ENCODE measurements at places on chromosomes 2 and 18. TPM values are rescaled to one million over a fixed set of nuclear protein-coding genes. Genes with fewer than 3 reads are reported as not detected.

GRCh38 chr18:63155169-63155852, 164.3 kb downstream of the BCL2 start:
- H3K27ac ChIP-seq = no peak overlapping the region
- H3K4me1 ChIP-seq = peaks cover 15% of the 10 kb centered on the region
- no peak for DNase-seq
- no peaks in the 10 kb centered on the region for H3K36me3 ChIP-seq
- no peak overlapping the region for H3K4me3 ChIP-seq

GRCh38 chr18:70413455-70413854, 124.6 kb downstream of the SOCS6 start:
- no peaks in the 10 kb centered on the region for H3K36me3 ChIP-seq
- no peak for DNase-seq
- no peaks in the 10 kb centered on the region for H3K27me3 ChIP-seq
- H3K4me3 ChIP-seq = no peak overlapping the region
- H3K4me1 ChIP-seq = peaks cover 6% of the 10 kb centered on the region

- no peak overlapping the region for H3K4me3 ChIP-seq
- H3K27me3 ChIP-seq = no peaks in the 10 kb centered on the region
- H3K4me1 ChIP-seq = no peaks in the 10 kb centered on the region
Measured at GRCh38 chr2:209761566-209761965, 10.1 kb upstream of the UNC80 start.

- no peak overlapping the region for H3K27ac ChIP-seq
- H3K27me3 ChIP-seq = no peaks in the 10 kb centered on the region
- peaks cover 52% of the 10 kb centered on the region for H3K4me1 ChIP-seq
- no peak overlapping the region for H3K4me3 ChIP-seq
Measured at GRCh38 chr2:74895001-74895400, 61.1 kb downstream of the HK2 start.

GRCh38 chr2:236642584-236643291, 73.1 kb downstream of the ACKR3 start:
- peak overlapping the region; percentile 92 for H3K27ac ChIP-seq
- peaks cover 23% of the 10 kb centered on the region for H3K4me1 ChIP-seq
- H3K36me3 ChIP-seq = no peaks in the 10 kb centered on the region
- no peak overlapping the region for H3K4me3 ChIP-seq
- peak; percentile 97 for DNase-seq

DNA sequence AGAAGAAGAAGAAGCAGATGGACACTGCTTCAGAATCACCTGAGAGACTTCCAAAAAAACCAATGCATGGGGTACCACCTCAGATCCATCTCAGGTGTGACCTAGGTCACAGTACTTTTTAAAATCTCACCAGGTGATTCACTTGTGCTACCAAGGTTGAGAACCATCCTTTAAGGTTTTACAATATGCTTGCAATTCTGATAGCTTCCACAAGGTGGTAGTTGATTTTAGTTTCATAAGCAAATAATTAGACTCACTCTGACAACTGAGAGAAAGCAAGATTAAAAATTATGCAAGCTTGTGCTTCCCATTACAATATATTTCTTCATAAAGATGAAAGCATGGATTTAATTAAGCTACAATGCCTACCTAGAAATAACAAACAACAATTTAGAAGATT, 355.1 kb downstream of the EN1 start:
- H3K4me3 ChIP-seq = no peak overlapping the region
- H3K27me3 ChIP-seq = no peaks in the 10 kb centered on the region
- H3K36me3 ChIP-seq = no peaks in the 10 kb centered on the region
- no peak for DNase-seq
- no peaks in the 10 kb centered on the region for H3K4me1 ChIP-seq

DNA sequence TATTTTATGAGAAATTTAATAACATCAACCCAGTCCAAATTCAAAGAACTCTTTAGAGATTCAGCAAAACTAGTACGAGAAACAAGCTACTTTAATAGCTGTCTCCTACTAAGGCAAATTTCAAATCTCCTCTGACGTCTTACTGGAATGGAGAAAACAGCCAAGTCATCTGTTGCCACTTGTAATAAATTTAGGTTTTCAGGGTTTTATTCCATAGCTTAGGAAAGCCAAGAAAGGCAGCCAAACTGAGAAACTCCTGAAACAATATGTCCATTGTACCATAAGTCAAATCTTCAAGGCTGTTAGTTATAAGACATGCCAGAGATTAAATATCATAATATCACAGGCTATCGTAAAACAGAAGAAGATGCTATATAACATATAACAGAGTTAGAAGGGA, 524.6 kb upstream of the SETBP1 start:
- H3K36me3 ChIP-seq = no peaks in the 10 kb centered on the region
- no peak for DNase-seq
- no peak overlapping the region for H3K27ac ChIP-seq
- peaks cover 23% of the 10 kb centered on the region for H3K4me1 ChIP-seq

DNA sequence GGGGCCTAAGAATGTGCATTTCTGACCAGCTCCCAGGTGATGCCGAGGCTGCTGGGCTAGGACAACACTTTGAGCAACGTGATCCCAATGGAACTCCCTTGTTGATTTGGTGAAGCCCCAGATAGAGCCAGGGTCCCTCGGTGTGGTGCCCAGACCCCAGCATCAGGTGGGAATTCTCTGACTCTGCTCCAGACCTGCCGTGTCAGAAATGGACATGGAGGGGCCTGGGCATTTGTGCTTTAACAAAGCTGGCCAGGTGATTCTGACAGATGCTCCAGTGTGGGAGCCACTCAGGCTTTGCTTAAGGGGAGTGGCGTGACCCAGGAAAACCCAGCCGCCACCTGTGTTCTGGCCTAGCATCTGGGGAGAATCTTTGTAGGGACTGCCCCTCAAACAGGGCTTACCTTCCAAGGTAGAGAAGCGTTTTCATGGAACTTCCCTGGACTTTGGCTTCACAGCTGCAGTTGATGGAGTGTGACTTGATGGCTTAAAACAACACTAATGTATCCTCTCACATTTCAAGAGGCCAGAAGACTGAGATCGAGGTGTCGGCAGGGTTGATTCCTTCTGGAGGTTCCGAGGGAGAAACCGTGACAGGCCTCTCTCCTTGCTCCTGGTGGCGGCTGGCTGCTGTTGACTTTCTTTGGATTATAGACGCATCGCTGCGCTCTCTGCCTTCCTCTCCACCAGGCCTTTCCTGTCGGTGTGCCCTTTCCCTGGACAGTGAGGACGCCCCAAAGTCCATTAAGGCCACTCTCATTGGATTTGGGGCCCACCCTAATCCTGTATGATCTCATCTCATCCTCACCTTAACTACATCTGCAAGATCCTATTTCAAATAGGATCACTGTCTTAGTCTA, 57.0 kb upstream of the HDAC4 start:
- H3K36me3 ChIP-seq = no peaks in the 10 kb centered on the region
- DNase-seq = no peak
- H3K4me1 ChIP-seq = no peaks in the 10 kb centered on the region
- no peak overlapping the region for H3K4me3 ChIP-seq
- no peak overlapping the region for H3K27ac ChIP-seq
- peaks cover 8% of the 10 kb centered on the region for H3K27me3 ChIP-seq

- no peak overlapping the region for H3K4me3 ChIP-seq
- no peaks in the 10 kb centered on the region for H3K36me3 ChIP-seq
- no peaks in the 10 kb centered on the region for H3K27me3 ChIP-seq
- H3K27ac ChIP-seq = no peak overlapping the region
- H3K4me1 ChIP-seq = no peaks in the 10 kb centered on the region
Measured at GRCh38 chr2:5145053-5145452, 547.1 kb upstream of the SOX11 start.

- H3K27ac ChIP-seq = no peak overlapping the region
- no peaks in the 10 kb centered on the region for H3K27me3 ChIP-seq
- H3K4me3 ChIP-seq = no peak overlapping the region
- DNase-seq = no peak
- no peaks in the 10 kb centered on the region for H3K36me3 ChIP-seq
Measured at GRCh38 chr2:214215107-214215506, 195.7 kb upstream of the VWC2L start.

- no peak overlapping the region for H3K27ac ChIP-seq
- no peak for DNase-seq
- no peaks in the 10 kb centered on the region for H3K4me1 ChIP-seq
- peaks cover 5% of the 10 kb centered on the region for H3K36me3 ChIP-seq
Measured at GRCh38 chr18:70311726-70312125, 22.9 kb downstream of the SOCS6 start.

- no peak overlapping the region for H3K27ac ChIP-seq
- no peaks in the 10 kb centered on the region for H3K27me3 ChIP-seq
Measured at GRCh38 chr2:216044883-216045486, 31.6 kb upstream of the MREG start.

GRCh38 chr2:230202430-230203109, 17.2 kb downstream of the SP110 start:
- no peaks in the 10 kb centered on the region for H3K4me1 ChIP-seq
- H3K27ac ChIP-seq = no peak overlapping the region
- H3K27me3 ChIP-seq = no peaks in the 10 kb centered on the region
- H3K4me3 ChIP-seq = no peak overlapping the region
- DNase-seq = no peak
- peaks cover 25% of the 10 kb centered on the region for H3K36me3 ChIP-seq

MYOM1 gene
- total RNA-seq = not detected

LRP1B gene
- 0.08 TPM for total RNA-seq

MARCHF4 gene
- 2.5 TPM for total RNA-seq

PKP4 gene
- 61.0 TPM for total RNA-seq

TDRD15 gene
- not detected for total RNA-seq

ZSCAN30 gene
- 7.5 TPM for total RNA-seq

SRD5A2 gene
- not detected for total RNA-seq

RNASEH1 gene
- 53.0 TPM for total RNA-seq

SDC1 gene
- 117 TPM for total RNA-seq

SLC9A4 gene
- total RNA-seq = not detected

Measured in SJSA1 (cell line).